ENCODE measurements at places on chromosomes 5 and 9.

- no peak for DNase-seq
These were observed 364.2 kb upstream of the PDE4D start for GRCh38 chr5:60257596-60258271.

GRCh38 chr9:2722715-2723114 lies 5.4 kb downstream of the KCNV2 start:
- no peak for DNase-seq

DNA sequence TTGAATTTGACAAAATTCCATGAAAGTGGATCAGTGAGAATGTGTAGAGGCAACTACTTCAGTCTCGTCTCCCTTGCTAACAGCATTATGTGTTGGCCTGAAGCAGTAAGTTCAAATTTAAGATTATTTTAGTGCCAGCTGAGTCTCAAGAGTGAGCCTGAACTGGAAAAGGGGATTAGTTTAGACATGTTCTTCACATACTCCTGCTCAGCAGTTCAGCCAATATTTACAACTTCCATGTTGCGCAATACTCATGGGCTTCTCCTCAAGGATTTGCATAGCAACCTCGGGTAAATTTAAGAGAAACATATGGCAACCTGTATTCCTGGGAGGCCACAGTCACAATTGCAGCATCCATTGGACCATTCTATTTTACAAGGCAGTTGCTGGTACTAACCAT lies 553.8 kb downstream of the PTPRD start:
- no peak for DNase-seq

GRCh38 chr9:127417131-127418036 lies 6.8 kb upstream of the ZNF79 start:
- DNase-seq = no peak

DNA sequence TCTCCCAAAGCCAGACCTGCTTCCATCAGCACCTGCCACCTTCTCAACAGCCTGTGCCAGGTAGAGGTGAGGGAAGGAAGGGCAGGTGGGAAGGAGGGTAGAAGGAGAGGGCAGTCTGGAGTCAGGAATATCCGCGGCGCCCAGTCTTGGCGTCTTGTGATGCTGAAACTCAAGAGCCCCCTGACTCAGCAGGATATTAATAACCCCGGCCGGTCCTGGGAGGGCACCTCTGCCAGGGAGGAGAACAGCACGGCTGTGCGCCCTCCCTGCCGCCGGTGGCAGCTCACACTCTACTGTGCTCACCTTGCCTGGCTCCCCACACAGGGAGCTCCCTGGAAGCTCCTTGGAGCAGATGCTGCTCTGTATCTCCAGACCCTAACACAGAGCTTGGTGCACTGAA lies 11.6 kb upstream of the NTNG2 start:
- DNase-seq = no peak

Measured in GM20000 (cell line).